Endothelial cell (in vitro differentiated cells): ENCODE measurements at places on chromosomes 16 and 17.
A peak's percentile ranks its signal among the peaks of the same experiment; 100 is the strongest.

DNA sequence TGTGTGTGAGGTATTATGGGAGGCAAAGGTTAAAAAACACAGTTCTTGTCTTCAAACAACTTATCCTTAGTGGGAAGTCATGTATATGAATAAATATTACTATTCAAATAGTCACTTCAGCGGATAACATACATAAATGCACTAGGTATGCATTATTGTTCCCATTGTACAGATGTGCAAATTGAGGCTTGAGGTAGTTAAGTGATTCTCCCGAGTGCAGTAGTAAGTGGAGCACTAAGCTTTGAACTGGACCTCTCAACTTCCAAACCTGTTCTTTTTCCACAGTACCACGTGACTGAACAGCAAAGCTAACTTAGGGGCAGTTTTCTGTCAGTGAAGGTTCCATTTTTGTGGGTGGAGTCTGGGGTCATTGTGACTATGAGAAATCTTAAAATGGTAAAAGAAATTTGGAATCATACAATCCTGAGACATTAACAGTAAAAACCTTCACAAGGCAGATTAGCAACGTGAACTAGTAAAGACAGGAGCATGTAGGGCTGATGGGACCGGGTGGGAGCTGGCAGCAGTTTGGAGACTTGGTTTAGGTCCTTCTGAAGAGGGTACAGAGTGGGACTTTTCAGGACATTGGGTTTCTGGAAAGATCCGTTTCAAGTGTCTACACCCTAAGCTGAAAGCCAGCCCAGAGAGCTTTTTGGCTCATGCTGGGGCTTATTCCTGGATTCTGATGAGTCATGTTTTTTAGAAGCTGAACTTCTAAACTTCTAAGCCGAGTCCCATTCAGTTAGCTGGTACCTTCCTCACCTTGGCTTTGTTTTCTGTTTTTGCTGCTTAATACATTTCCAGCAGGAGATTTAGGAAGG is 204.9 kb downstream of the PRKCA start:
- DNase-seq, result no peak

GRCh38 chr16:81711657-81712319 is 67.3 kb upstream of the PLCG2 start:
- no peak for DNase-seq

GRCh38 chr17:81511804-81512561 is 616 bp downstream of the ACTG1 start:
- DNase-seq, result no peak

GRCh38 chr17:62794666-62794971 is 13.5 kb downstream of the MARCHF10 start:
- no peak for DNase-seq

GRCh38 chr17:27109346-27109745 is 184.6 kb upstream of the WSB1 start:
- no peak for DNase-seq

DNA sequence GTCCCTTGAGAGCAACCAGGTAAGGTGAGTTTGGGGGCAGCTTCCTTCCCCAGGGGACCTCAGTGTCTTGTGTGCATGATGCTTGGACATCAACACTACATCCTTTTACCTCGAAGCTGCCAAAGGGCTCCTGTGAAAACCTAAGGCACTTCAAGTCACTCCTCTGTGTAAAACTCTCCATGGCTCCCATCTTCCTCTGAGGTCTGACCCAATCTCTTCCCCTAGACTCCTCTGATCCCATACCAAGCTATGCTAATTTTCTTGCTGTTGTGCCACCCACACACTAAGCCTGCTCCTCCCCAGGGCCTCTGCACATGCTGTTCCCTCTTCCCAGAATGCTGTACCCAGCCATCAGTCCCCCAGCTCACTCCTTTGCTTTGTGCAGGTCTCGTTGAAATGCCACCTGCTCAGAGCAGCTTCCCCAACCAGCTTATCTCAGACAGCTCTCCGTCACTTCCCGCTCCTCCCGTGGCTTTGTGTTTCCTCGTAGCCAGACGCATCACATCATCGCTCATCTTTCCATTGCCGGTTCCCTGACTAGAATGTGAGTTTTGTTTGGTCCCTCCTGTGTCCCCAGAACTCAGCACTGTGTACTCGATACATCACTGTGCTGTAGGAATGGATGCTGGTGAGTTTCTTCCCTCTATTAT is 78.4 kb downstream of the CNGB1 start:
- no peak for DNase-seq

GRCh38 chr16:86129541-86129940 is 230.6 kb downstream of the IRF8 start:
- no peak for DNase-seq

- peak; percentile 39 for DNase-seq
Measured at GRCh38 chr16:84718-85406, 6.8 kb downstream of the MPG start.

DNA sequence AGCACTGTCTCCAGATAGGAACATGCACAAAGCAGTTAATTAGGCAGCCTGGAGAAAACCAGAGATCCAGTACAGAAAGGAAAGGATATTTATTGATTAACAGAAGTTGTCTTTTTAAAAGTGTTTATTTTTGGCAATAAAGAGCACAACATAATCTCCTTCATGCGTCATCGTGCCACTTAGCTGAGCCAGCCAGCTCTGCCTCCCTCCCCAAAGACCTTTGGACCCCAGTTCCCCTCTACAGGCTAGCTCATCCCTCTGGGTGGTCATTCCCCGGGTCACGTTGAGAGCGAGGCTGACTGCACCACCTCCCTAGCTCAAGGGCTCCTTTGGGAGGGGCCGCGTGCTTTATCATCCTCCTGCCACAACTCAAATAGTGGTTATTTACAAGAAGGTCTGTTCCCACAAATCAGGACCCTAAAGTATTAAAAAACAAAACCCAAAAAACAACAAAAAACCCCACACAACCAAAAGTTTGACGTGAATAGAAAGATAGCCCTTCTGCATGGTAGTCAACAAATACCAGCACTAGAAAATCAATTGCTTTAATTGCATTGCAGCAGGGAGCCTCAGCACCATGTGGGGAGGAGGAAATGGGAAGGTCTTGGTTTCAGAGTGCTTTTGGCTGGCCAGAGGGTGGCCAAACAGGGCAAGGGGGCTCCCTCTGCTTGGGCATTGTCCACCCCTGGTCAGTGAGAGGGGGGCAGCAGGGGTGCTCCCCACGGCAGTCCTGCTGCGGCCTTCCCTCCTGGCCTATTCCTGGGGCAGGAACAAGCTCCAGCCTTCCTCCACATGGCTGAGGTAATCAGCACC is 9.6 kb downstream of the POLR2C start:
- DNase-seq, result no peak

DNA sequence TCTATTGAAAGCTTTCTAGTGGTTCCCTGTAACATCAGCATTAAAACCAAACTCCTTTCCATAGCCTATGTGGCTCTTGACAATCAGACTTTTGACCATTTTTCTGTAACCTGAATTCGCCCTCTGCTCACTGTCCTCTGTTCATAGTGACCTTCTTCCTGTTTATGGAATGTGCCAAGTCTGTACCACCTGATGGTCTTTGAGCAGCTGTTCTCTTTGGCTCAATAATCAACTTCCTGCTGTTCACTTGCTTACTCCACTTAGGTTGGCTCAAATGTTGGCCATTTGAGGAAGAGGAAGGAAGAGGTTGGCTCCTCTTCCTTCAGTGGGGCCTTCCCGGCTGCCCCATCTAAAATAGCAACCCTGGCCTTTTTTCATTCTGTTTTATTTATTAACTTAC is 251.5 kb downstream of the CA10 start:
- DNase-seq, result no peak

- no peak for DNase-seq
Measured at GRCh38 chr16:81284995-81285600, 29.7 kb upstream of the GAN start.

DNA sequence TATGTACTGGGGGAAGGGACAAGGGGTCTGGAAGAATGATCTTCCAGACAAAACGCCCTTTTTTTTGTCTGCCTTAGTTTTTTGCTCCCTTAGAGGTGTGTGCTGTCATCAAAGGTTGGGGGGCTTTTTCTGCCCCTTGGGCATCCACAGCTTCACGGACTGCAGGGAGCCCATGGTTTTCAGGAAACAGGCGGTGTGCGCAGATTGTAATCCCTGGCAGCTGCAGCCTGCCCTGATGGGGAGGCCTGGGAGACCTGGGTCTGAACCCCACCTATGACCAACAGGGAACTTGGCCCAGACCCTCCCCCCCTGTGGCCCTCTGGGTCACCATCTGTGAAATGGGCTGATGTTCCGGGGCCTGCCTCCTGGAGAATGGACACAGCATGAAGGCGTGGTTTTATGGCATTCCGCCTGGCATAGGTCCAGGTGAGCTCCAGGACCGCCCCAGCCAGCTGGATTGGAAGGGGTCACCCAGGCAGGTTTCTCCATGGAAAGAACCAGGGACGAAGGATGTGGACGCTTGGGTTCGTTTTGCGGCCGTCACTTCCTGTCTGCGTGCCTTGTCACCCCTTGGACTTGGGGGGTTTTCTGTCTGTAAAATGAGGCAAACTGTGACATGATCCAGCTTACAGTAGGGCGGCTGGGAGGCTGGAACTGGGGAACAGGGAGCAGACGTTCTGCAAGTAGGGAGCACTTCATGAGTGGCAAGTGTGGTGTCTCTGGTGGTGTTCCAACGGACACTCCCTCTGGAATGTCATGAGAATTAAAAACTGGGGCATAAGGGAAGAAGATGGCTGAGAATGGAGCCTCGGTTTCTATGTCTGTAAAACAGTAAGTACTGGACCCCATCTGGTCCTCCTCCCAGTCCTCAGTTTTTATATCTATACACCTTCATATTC is 1.5 kb downstream of the CPNE2 start:
- no peak for DNase-seq

DNA sequence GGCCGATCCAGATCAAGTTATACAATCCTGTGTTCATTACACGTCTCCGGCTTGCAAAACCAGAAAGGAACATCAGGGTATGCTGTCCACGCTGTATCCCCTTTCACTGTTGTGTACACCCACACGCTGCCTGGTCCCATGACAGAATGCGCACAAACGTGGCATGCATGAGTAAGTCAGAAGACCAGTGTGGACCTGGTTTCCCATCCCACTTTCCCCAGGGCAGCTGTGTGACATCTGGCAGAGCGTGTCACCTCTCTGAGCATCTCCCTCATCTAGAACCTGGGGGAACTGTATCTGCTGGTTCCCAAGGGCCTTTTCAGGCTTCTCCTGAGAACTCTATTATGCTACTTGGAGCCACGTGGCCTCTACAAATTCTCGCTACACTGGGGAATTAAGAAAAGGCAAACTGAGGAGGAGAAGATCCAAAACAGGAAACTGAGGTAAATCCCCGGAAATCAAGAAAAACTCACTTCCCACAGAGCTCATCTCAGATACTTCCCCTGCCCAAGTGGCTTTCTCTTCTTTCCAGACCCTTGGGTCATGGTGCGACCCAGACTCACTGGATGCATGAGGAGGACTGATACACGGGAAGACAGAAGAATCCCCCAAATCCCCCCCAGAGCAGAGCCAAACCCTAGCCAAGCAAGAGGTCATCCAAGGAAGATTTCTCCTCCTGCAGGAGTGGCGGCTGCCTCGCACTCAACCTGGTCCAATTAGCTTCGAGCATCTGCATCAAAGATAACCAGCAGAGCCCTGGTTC is 139.3 kb downstream of the GAS7 start:
- DNase-seq, result no peak

GRCh38 chr16:26155221-26155620 is 463.5 kb downstream of the HS3ST4 start:
- no peak for DNase-seq

GRCh38 chr17:36623281-36623680 is 21.9 kb downstream of the MRM1 start:
- DNase-seq, result no peak
